ENCODE measurements at places on chromosomes 7 and 10.

DNA sequence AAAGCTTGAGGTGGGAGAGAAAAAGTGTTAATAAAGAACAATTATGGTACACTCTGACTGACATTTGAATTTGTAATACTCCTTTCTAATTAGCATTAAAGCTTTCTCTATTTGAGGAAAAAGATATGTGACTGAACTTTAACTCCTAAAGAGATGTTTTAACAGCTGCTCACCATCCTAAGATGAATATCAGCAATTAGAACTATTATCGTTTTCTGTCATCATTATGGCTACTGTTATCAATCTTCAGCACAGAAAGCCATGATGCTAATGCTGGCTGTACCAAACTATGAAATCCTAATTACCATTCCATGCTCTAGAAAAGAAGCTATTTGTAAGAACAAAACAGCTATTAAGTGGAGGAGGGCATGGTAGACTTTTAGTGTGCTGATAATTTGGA lies 228.8 kb upstream of the CSTF2T start:
- no peak for DNase-seq

DNA sequence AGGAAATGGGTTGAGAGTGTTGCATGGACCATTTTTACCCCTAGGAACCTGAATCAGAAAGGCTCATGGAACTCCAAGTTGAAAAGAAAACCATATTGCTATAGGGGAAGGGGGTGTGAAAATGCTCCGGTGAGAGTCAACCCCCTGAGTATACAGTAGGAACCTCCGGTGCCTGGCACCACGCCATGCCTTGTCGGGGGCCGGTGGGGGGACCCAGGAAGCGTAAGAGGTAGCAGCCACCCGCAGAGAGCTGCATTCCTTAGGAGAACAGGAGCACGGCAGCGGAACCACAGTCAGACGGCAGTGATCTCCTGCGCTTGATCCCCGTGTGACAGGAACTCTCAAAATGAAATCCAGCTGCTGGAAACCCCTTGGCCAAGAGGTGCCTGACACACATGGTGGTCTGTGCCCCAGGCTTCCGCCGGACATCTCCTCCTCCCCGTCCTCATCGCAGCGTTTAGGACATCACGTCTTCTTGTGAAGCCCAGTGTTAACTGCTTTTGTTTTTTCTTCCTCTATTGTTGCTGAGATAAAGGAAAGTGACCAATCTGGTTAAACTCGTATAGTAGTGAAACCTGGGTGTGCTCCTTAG lies 186.8 kb downstream of the CELF2 start:
- no peak for DNase-seq

DNA sequence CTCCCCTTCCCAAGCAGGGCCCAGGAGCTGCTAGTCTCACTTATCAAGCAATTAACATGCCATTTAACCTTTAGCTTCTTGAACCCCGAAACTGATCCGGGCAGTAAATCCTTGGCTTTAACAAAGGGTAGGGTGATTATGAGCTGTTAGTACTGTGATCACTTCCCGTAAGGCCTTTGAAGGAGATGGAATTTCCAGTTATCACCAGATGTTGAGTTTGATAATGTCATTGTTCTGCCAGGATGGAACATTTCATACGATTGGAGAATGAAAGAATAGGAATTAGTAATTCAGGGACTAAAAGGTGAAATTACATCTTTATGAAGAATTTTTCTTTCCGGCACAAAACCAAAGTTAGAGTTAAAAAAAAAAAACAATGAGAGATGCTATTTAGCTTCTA lies 570.9 kb upstream of the FOXK1 start:
- DNase-seq, result no peak

GRCh38 chr7:42074076-42074475 lies 162.9 kb downstream of the GLI3 start:
- DNase-seq, result no peak

DNA sequence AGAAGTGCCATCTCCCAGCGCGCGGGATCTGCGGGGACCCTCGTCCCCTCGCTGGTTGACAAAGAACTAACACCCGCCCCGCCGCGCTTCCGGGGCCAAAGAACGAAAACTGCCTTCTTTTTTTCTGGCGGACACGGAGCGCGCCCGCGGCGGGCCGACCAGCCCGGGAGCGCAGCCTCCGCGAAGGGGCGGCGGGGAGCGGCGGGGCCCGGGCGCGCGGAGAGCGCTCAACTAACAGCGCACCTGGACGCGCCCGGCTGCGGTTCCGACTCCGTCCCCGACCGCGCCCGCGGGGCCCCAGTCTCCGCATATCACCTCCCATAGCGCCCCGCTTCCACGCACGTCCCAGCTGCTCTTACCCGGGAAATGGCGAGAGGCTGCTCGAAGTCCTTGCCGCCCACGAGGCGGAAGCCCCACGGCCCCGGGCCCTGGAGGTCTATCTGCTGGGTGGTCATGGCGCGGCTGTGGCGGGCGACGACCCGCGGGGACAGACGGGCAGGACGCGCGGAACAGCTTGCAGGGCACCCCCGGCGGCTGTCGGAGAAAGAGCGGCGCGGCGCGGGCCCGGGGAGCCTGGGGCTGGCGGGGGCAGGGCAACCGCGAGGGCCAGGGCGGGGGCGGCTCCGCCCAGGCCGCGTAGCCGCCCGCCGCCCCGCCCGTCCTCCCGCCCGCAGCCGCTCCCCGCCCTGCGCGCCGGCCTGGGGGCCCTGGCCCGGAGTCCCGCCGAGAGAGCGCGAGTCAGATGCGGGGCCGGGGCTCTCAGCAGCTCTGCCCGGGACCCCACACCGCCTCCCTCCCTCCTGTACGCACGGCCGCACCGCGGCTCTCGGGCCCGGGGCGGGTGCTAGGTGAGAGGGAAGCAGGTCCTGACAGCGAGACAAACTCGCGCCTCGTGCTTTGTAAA lies at the start of gene PDLIM1:
Gene PDLIM1 (minus strand): TSS at position 543 of the 904 bp plus-strand sequence. CDS start 88 bp downstream, at position 455.
- DNase-seq, result no peak

DNA sequence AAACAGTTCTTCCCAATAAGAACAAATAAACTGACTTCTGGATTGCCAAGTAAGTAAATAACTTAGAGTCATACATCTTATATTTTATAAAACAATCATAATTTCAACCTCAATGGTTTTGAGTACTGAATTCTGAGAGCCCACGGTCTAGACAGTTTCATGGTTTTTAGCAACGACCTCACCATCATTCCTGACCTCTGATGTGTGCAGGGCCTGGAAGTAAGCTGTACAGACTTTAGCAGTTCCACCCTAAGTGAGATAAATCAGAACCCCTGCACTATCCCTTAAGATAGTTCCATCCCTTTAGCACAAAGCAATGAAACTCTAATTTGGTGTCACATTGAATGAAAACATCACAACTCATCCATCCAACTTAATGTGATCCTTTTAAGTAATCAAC lies 86.0 kb downstream of the NEBL start:
- DNase-seq, result no peak

DNA sequence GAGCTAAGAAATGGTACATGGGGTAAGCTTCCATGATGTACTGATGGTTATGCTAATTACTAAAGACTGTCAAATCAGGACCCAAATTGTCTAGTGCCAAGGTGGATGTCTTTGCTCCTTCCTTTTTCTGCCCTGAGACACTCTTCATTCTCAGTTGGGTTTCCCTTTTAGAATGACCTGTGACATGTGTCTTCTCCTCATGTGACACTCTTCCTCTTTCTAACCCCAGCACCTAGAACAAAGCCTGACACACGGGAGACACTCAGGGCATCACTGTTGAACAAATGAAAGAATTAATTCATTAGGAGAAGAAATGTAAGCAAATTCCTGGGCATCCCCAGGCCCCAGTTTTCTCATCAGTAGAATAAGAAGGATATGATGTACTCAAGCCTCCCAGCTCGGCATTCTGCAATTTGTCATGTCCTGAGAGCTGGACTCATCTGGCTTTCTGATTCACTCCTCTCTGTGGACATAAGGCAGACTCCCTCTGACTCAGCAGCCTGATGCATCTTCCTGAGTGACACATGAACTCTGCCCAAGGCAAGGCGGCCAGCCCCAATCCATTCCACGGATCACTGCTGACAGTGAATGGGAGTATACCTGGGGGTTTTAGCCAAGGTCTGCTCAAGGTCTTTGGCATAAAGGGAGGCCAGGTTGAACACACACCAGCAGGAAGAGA lies 473.8 kb downstream of the KCNMA1 start:
- DNase-seq, result no peak

DNA sequence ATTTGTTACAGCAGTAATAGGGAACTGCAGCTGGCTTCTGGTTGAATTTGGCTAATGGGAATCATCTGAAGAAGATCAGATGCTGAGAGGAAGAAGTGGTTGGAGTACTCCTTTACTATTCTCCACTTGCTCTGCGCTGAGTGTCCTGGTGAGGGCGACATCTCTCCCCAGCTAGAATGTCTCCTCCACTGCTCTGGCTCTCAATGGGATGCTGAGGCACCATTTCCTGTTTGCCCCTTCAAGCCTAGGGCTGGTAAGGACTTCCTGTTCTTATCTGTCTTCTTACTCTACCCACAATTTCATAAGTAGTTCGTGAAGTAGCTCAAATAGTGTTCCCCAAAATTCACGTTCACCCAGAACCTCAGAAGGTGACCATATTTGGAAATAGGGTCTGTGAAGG lies 43.2 kb upstream of the TES start:
- DNase-seq, result no peak

GRCh38 chr7:36600869-36601530 lies 123.3 kb downstream of the AOAH start:
- no peak for DNase-seq

DNA sequence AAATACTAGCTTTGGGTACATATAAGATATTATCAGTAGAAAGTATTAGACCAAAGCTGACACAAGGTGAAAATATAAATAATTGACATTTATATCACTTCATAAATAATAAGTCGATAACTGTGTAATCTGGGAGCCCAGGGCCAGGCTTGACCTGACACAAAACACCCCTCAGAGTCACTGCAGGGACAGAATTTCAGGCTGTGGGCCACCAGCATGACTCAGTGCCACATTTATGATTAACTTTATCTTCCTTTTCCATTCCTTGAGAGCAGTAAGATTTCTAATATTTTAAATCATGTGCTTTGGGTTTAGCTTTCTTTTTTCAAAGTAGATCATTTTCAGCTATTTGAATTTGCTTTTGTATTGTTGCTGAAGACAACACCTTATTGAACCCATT lies 102.9 kb upstream of the NFE2L3 start:
- DNase-seq, result no peak

GRCh38 chr10:49751636-49752510 lies 10.2 kb downstream of the OGDHL start:
- DNase-seq, result no peak

GRCh38 chr7:5388905-5389433 lies 34.7 kb downstream of the TNRC18 start:
- no peak for DNase-seq

DNA sequence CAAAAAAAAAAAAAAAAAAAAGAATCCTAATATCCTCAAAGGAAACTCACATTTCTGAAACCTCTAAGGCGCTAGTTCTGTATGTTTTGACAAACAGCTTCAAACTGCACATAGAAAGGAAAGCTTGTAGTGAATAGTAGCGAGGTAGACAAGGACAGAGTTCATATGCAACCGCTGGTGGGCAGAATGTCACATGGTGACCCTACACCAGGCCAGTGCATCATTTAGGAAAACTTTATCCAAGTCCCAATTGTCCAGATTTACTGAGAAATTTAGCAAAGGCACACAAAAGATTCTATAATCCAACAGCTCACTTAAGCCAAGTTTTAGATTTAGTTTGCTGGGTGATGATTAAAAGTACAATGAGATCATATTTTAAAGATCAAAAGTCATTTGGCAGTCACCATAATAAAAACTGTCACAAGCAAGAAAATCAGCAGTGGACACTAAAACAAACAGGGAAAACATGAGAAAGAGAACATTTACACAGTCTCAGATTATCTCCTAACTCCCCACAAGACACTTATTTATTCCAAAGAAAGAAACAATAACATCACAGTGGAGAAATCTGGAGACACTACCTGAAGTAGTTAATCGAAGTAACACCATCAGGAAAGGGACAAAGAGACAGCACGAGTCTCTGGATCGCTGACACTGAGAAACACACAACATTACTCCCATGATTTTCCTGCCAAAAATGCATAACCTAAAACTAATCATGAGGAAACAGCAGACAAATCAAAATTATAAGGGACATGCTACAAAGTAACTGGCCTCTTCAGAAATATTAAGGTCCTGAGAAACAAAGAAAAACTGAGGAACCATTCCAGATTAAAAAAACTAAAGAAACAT lies 20.2 kb downstream of the FAM204A start:
- DNase-seq, result no peak

DNA sequence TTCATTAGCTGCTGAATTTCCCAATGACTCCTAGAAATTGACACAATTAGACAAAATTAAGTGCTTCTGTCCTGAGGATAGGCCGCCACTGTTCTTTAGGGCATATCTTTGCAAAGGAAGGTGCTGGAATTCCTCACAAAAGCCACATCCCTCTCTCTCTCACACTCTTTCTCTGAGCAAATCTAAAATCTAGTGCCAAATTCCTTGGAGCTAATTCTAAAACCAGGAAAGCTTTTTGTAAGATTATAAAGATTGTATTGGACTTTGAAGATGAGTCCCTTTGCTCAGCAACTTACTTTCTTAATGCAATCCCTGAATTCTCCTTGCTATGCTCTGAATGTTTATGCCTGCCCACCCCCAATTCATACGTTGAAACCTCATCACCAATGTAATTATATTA lies 288.9 kb downstream of the KCNMA1 start:
- DNase-seq, result no peak

DNA sequence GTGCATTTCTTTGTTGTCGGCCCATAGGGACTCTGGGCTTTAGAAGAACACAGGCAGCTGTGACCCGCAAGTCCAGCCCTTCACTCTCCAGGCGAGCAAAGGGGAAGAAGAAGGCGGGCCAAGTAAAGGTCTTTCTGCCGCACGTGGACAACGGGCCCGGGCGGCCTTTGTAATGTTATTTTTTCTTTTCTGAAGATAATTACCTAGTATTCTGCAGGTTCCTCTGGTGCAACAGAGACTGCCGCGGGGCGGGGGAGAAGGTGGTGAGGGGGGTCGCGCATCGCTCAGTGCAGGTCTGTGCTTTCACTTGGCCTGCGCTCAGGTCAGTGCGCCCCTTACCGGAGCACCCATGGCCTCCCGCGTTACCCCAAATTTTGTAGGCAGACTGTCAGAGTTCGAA lies 7.1 kb upstream of the TBX20 start:
- no peak for DNase-seq

DNA sequence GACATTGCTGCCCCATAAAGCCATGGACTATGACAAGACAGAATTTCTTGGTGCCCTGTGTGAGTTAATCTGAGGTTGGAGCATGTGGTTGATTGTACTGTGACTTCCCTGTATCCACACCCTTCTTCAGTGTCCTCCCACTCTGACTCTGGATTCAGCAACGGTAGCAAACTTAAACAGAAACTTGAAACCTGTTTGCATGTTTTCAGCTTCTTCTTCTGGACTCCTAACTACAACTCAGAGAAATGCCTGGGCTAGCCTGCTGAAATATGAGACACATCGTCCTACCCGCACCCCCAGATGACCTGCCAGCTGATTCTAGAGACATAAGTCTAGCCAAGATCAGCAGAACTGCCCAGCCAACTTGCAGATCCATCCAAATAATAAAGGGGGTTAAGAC lies 78.4 kb downstream of the IPMK start:
- no peak for DNase-seq

- no peak for DNase-seq
Measured at GRCh38 chr7:2282185-2282751, 32.0 kb downstream of the SNX8 start.

Data from G401 (cell line).